ENCODE measurements at places on chromosomes 4 and X. TPM values are rescaled to one million over a fixed set of nuclear protein-coding genes. Genes with fewer than 3 reads are reported as not detected.

GRCh38 chr4:123562994-123563750, 166.6 kb downstream of the SPRY1 start:
- no peak for DNase-seq

- DNase-seq = no peak
Measured at GRCh38 chr4:102687373-102687981, 73.3 kb downstream of the MANBA start.

DNA sequence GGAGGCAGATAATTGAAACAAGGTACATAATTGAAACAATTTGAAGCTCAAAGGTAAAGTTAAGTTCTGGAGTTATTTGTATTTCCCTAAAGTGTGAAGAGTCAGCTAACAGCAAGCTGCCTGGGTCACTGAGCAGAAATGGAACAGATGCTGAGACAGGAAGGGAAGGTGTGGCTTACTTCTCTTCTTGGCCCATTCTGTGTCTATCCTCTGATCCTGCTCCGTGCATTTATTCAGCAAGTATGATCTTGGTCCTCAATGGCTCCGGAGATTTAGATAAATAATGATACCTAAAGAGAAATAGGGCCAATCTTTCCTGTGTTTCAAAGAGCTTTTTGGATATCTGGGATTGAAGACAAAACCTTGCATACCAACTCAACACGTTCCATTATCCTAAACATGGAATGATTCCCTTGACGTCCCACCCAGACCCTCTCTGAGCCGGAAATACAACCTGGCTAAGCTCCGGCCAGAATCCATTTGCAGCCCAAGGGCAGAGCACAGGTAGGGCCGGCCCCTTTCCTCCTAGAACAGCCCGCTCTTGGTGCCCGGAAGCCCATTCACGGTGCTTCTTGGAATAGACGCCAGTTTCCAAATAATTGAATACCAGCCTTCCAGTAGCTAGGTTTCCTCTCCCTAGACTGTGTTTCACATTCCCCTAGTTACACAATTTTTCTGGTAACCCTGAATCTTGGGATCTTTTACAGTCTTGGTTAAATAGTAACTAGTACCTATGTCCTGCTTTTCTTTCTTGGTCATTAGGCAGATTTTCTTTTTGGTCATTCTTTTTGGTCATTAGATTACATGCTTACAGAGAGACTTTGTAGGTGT, 211.0 kb downstream of the NWD2 start:
- no peak for DNase-seq

Gene DGAT2L6
- total RNA-seq = not detected

DNA sequence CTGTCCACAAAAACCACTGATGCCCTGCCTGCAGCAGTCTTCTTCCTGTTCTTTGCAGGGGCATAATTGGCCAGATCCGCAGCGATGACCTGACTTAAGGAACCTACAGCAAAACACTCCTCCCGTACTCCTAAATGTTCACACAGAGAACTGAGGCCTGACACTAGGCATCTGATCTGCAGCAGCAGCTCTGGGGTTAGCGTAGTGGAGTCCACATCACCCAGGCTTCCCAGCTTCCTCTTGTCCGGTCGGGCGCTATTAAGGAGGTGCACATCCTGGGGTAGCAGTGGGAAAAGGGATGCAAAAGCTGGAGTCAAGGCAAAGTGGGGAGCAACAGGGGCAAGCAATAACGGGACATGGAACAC, 758 bp downstream of the SCFD2 start:
- DNase-seq = peak; percentile 18

DNA sequence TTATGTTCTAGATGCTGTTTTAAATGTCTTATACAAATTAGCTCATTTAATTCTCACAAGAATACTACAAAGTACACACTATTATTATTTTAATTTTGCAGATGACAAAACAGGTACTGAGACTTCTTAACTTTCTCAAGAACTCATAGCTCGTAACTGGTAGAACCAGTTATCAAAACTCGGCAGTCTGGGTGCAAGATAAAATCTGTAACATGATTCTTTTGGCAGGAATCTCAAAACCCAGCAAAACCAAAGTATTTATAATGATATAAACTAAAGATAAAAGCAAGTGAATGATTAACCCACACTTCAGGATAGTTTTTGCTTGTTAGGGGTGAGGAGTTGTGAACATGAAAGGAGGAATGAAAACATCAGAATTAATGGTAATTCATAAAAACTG, 27.6 kb downstream of the CLNK start:
- peak; percentile 14 for DNase-seq

GRCh38 chr4:177400030-177400429, 42.2 kb downstream of the AGA start:
- no peak for DNase-seq
